Neural crest cell (in vitro differentiated cells): ENCODE measurements at places on chromosomes 5 and 9. TPM values are rescaled to one million over a fixed set of nuclear protein-coding genes. Genes with fewer than 3 reads are reported as not detected.

DNA sequence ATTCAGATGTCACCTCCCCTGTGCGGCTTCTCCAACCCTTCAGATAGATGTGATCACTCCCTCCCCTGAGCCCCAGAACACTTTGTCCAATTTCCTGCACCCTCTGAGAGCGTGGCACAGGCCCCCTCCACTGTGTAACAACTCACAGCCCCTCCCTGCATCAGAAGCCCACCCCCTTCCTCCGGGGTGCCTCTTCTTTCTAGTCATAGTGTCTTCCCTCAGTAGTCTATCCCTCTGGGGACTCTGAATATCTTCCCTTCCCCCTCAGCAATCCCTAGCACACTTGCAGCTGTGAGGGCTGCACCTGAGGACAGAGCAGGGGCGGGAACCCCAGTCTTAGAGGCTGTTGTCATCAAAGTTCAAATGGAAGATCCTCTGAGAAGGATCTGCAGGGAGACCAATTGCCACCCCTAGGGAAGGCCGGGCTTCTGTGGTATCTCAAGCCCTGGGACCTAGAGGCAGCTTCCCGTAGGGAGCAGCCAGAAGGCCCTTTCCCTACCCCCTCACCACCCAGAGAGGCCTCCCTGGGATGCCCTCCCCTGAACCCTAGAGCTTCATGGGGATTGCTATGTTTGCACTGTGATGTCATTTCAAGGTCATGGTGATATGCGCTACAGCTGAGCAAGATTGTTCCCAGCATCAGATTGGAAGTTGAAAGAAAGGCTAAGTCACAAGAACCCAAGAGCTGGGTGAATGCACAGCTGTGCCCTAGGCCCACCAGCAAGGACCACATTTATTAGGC, 70.7 kb downstream of the THBS4 start:
- DNase-seq = no peak

GRCh38 chr9:98150164-98150563, 31.1 kb upstream of the TRIM14 start:
- DNase-seq = no peak

GRCh38 chr9:84975926-84976325, 306.4 kb downstream of the NTRK2 start:
- no peak for DNase-seq

DNA sequence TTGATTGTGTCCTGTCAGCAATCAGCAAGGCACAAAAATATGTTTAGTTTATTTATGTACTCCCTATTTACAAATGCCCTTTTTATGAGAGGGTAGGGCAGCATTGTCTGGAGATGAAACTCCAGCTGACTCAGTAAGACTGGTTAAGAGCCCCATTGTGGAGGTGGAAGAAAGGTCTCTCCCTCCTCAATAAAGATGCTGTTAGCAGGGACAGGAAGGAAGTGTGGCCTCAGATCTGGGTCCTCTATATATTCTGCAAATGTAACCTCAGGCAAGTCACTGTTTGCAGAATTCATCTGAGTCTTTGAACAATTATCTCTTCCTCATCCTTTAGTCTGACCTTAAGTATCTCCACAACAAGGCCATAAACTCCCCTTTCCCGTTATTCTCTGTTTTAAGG, 48.3 kb upstream of the TRAF1 start:
- DNase-seq = no peak

- DNase-seq = no peak
Observed at GRCh38 chr5:107542831-107543231, 127.9 kb downstream of the EFNA5 start.

DMRT3 gene
- not detected in 2 replicates for total RNA-seq
